ENCODE measurements at places on chromosomes 16 and 17.

GRCh38 chr16:67259705-67260104 lies 10.9 kb downstream of the SLC9A5 start:
- DNase-seq, result no peak

DNA sequence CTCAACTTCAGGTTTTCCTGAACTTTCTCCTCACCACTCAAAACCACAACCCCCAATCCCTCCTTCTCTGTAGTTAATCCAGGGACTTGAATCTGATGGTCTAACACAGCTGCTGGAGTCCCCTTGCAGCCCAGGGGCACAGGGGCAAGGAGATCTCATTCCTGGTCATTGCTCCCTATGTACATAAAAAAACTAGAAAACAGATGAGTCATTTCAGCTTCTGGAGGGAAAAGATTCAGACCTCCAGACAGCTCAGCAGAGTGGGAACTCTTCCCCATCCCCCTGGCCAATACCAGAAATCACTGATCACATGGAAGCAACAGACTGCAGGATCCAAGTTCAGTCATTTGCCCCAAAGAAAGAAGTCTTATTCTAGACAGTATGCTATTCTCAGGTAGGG lies 62.1 kb downstream of the DYNLRB2 start:
- DNase-seq, result no peak

- no peak for DNase-seq
Measured at GRCh38 chr17:27644586-27644985, 13.6 kb downstream of the LGALS9 start.

DNA sequence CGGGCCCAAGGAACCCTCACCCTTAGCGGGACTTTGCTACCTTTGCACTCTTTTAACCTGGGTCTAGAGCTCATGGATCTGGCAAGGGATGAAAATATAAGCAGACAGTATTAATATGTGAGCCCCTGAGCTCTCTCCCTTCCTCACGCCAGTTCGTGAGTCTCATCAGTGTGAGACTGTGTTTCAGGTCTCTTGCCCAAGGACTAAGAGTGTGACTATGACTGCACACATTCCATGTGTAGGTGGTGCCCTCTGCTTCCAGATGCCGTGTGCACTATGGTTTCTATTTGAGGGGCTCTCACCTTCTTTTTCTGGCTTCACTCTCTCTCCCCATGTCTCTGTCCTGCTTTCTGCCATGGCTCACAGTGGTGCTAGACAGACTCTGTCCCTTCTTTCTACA lies 40.5 kb downstream of the DHRS7B start:
- DNase-seq, result no peak

- no peak for DNase-seq
Measured at GRCh38 chr16:48113001-48113400, 42.8 kb downstream of the ABCC12 start.

- no peak for DNase-seq
Measured at GRCh38 chr16:30357715-30358576, 2.8 kb upstream of the CD2BP2 start.

GRCh38 chr16:31460582-31461002 lies 1.3 kb downstream of the ARMC5 start:
- DNase-seq, result no peak

- no peak for DNase-seq
Measured at GRCh38 chr17:59425085-59425931, 93.9 kb downstream of the YPEL2 start.

GRCh38 chr16:81618661-81619060 lies 160.4 kb upstream of the PLCG2 start:
- no peak for DNase-seq

DNA sequence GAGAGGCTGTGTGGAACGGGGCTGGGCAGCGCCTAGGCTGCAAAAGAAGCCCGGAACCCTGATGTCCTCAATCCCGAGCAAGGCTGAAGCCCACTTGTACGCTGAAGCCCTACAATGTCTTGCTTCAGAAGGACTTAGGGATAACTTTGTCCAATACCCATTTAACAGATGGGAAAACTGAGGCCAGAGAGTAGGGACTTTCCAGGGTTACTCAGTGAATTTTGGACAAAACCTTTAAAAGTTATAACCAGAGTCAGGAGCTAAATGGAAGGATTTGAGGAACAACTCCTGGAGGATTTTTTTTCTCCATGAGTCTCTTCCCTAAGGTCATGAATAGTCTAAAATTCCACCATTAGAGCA lies 161.2 kb downstream of the IRX5 start:
- DNase-seq, result no peak

DNA sequence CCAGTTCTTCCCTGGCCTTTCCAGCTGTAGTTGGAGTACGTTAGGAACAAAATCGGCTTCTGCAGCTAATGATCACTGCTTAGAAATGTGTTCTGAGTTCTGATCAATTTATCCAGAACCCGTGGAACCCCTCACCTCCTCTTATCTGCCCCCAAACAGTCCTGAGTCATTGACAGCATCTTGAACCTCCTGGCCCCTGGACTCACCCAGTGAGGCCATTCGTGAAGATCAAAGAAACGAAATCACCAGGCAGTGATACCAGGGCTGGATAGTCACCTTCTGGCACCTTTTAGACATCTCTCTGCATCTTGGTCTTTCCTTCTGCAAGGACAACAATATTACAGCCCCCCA lies 17.0 kb upstream of the EXOC7 start:
- no peak for DNase-seq

DNA sequence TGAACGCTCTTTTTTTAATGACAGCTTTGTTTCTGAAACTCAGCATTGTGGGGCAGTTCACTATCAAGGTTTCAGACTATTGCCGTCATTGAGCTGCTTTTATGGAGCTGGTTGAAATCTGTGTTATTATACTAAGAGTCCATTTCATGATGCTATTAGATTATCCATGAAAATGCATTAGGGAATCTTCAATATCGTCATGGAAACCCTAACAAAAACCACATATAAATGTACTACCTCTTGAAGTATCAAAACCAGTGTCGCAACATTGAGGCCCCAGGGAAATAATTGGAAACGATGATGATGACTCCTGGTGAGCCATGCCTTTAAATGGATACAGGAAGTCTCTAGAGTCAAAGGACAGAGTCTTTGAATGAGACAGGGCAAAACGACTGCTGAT lies 231.6 kb upstream of the CPHXL start:
- no peak for DNase-seq

DNA sequence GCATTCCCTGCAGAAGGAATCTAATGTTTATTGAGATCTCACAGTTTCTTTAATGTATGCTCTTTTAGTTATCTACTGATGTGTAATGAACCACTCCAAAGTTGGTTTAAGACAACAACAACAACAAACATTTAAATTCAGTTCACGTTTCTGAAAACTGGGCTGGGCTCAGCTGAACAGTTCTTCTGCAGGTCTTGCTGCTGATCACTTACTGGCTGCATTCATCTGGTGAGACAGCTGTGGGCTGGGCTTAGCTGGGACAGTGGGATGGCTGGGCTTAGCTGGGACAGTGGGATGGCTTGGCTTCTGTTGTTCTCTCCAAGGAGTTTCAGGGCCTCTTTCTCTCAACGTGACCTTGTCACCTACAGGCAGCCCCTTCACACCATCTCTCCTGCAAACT lies 544.3 kb upstream of the CDH5 start:
- DNase-seq, result no peak

- DNase-seq, result no peak
Measured at GRCh38 chr16:31709181-31709580, 164.4 kb upstream of the ZNF267 start.

- no peak for DNase-seq
Measured at GRCh38 chr16:19525385-19525723, 1.6 kb downstream of the CCP110 start.

- DNase-seq, result no peak
Measured at GRCh38 chr16:12587646-12588277, 215.9 kb downstream of the CPPED1 start.

DNA sequence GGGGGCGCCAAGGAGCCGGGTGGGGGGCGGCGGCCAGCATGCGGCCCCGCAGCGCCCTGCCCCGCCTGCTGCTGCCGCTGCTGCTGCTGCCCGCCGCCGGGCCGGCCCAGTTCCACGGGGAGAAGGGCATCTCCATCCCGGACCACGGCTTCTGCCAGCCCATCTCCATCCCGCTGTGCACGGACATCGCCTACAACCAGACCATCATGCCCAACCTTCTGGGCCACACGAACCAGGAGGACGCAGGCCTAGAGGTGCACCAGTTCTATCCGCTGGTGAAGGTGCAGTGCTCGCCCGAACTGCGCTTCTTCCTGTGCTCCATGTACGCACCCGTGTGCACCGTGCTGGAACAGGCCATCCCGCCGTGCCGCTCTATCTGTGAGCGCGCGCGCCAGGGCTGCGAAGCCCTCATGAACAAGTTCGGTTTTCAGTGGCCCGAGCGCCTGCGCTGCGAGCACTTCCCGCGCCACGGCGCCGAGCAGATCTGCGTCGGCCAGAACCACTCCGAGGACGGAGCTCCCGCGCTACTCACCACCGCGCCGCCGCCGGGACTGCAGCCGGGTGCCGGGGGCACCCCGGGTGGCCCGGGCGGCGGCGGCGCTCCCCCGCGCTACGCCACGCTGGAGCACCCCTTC lies 484 bp downstream of the FZD2 start:
- no peak for DNase-seq

- DNase-seq, result no peak
Measured at GRCh38 chr16:48596326-48596725, 13.7 kb downstream of the N4BP1 start.

DNA sequence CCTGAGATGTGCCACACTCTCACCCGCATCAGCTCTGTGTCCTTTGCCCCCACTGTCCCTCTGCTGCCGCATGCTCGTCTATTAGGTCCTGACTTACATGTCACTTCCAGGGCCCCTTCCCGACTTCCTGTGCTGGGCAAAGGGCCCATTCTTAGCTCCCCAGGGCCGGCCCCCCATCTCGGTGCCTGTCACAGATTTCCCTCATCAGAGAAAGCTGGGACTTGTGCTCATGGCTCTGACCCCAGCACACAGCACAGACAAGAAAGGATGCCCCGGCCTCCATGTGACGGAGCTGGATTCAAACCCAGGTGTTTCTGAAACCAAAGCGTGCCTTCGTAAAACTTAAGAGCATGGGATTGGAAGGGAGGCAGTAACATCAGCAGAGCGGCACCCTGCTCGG lies 5.9 kb upstream of the MAPK7 start:
- no peak for DNase-seq

GRCh38 chr17:33739714-33740113 lies 446.6 kb upstream of the ASIC2 start:
- no peak for DNase-seq

- no peak for DNase-seq
Measured at GRCh38 chr17:28733346-28733745, 4.8 kb downstream of the NEK8 start.

- peak; percentile 69 for DNase-seq
Measured at GRCh38 chr16:11916524-11917285, 949 bp upstream of the GSPT1 start.

DNA sequence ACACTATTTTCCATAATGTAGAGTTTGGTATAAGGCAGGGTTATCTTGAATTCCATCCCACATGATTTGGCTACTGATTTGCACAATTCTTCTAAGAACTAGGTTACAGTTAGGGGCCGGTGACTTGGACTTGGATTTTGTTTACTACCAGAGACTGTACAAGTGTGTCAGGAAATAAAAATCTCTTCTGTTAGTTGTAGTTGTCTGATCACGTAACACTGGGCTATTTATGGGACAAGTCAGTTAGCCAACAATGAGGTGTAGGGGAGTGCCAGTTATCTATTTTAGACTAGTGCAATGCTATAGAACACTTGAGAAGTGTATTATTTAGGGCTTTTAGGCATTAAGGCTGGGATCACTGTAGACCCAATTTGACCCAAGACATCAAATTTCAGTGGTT lies 39.7 kb upstream of the GHDC start:
- no peak for DNase-seq

- no peak for DNase-seq
Measured at GRCh38 chr17:17824783-17825614, 11.8 kb downstream of the SREBF1 start.

Data from Panc1 (cell line).